ENCODE measurements at places on chromosomes 6 and 20. TPM values are rescaled to one million over a fixed set of nuclear protein-coding genes. Genes with fewer than 3 reads are reported as not detected.

PTP4A1 gene
- polyA plus RNA-seq, result 56.9 TPM

MLN gene
- 1.4 TPM for polyA plus RNA-seq

TINAG gene
- polyA plus RNA-seq, result 27.7 TPM

FOXP4 gene
- 27.0 TPM for polyA plus RNA-seq

MARCKS gene
- 271 TPM for polyA plus RNA-seq

MOG gene
- not detected for polyA plus RNA-seq

ENPP5 gene
- 16.8 TPM for polyA plus RNA-seq

C20orf141 gene
- 0.17 TPM for polyA plus RNA-seq

PPIL6 gene
- 19.6 TPM for polyA plus RNA-seq

ANKRD6 gene
- polyA plus RNA-seq, result 22.2 TPM

JARID2 gene
- polyA plus RNA-seq, result 28.2 TPM

EFCAB8 gene
- polyA plus RNA-seq, result 0.06 TPM

RMND1 gene
- polyA plus RNA-seq, result 62.1 TPM

HLA-DPB1 gene
- polyA plus RNA-seq, result 27.0 TPM

SOX18 gene
- 6.5 TPM for polyA plus RNA-seq

LY6G6F gene
- polyA plus RNA-seq, result 1.5 TPM

OSER1 gene
- polyA plus RNA-seq, result 58.1 TPM

OSTM1 gene
- polyA plus RNA-seq, result 31.4 TPM

SLC22A2 gene
- polyA plus RNA-seq, result 12.0 TPM

FAM209B gene
- not detected for polyA plus RNA-seq

MUC22 gene
- not detected for polyA plus RNA-seq

CCHCR1 gene
- polyA plus RNA-seq, result 25.2 TPM

PPP1R11 gene
- polyA plus RNA-seq, result 65.9 TPM

MAP3K7 gene
- polyA plus RNA-seq, result 54.7 TPM

ELOVL5 gene
- polyA plus RNA-seq, result 76.8 TPM

UBD gene
- polyA plus RNA-seq, result 2.3 TPM

STMN3 gene
- 26.7 TPM for polyA plus RNA-seq

FLRT3 gene
- 138 TPM for polyA plus RNA-seq

BPIFA1 gene
- polyA plus RNA-seq, result not detected

TREM2 gene
- 0.59 TPM for polyA plus RNA-seq

CRIP3 gene
- 2.6 TPM for polyA plus RNA-seq

SLC17A9 gene
- polyA plus RNA-seq, result 0.95 TPM

ACTL10 gene
- polyA plus RNA-seq, result 0.25 TPM

MICB gene
- 1.0 TPM for polyA plus RNA-seq

MATN4 gene
- 0.13 TPM for polyA plus RNA-seq

SMLR1 gene
- 1.8 TPM for polyA plus RNA-seq

CASS4 gene
- polyA plus RNA-seq, result 3.6 TPM

SLC35D3 gene
- 0.11 TPM for polyA plus RNA-seq

BIRC7 gene
- polyA plus RNA-seq, result 0.42 TPM

SNAI1 gene
- polyA plus RNA-seq, result 9.9 TPM

PBOV1 gene
- not detected for polyA plus RNA-seq

MLIP gene
- polyA plus RNA-seq, result 0.94 TPM

DPPA5 gene
- polyA plus RNA-seq, result not detected

RPS18 gene
- 3,658 TPM for polyA plus RNA-seq
